ENCODE measurements at places on chromosomes 7 and 10.

DNA sequence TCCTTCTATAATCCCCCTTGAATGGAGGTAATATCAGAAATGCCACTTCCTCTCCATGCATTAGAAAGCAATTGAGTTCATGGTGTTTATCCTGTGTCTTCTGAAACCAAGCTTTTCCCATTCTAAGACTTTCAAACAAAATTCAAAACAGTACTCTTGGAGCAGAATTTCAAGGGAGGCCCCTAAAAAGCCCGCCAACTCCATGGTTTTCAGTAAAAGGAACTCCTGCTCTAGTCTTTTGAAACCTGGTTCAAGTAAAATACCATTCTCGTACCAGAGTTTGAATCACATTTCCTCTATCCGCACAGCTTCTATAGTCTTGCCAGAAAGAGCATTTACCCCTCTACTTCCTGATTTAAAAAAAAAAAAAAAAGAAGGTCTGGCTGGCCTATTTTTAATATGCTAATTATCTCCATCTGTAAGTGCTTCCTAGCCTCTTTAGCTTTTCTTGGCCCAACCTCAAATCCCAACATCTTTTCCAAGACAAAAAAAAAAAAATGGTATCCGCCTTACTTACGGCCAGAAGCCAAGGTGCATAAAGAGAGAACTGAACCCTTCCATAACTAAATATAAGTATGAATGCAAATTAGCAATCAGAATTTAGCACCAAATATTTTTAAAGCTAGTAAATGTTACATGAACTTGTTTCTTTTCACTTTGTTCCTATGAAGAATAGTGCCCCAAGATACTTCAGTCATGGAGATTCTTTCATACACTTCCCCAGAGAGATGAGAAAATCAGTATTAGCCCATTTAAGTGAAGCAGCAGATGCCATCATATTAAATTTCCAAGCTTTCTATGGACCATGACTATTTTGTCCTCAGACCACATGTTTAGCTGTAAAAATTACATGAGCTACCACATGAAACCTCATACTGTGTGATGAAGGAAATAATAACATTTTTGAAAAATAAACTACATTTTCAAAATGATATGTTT is 199.9 kb upstream of the FAM3C start:
- DNase-seq, result no peak

DNA sequence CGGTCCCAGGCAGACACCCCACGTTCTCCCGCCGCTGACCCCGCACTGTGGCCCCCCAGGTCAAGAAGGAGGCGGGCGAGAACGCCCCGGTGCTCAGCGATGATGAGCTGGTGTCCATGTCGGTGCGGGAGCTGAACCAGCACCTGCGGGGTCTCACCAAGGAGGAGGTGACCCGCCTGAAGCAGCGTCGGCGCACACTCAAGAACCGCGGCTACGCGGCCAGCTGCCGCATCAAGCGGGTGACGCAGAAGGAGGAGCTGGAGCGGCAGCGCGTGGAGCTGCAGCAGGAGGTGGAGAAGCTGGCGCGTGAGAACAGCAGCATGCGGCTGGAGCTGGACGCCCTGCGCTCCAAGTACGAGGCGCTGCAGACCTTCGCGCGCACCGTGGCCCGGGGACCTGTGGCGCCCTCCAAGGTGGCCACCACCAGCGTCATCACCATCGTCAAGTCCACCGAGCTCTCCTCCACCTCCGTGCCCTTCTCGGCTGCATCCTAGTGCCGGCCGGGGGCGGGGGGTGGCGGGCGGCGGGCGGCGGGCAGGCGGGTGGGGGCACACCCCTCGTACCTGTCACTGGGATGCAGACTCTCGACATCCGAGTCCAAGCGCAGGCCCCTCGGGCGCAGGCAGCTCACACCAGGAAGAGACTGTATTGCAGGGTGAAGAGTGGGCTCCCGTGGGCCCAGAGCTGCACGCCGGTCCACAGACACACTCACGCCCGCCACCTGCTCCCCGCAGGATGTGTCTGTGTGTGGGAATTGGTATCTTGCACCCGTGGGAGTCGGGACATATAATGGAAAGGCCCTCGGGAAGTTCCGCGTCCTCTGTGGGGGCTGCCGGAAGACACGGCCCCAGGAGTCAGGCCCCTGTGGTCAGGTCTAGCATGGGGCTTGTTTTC is 9.6 kb downstream of the MAFK start:
- DNase-seq, result no peak

- no peak for DNase-seq
Measured at GRCh38 chr10:69333205-69333604, 54.9 kb downstream of the HK1 start.

- no peak for DNase-seq
Measured at GRCh38 chr10:29861811-29862505, 197.4 kb downstream of the JCAD start.
